Astrocyte of the spinal cord (primary cell): ENCODE measurements at places on chromosomes 2 and 18.

DNA sequence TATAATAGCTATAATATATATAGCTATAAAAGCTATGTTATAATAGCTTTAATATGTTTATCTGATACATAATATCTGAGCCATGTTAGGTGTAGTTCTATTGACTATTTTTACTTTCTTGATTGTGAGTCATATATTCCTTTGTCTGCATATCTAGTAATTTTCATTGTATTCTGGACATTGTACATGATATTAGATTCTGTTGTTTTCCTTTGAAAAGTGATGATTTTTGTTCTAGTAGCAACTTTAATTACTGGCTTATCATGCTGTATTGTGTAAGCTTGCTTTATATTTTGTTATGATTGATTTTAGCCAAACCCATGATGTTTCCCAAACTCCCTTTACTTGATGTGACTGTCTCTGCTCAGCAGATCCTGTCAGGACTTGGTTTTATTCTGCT is 125.7 kb upstream of the TCF4 start:
- DNase-seq, result no peak

DNA sequence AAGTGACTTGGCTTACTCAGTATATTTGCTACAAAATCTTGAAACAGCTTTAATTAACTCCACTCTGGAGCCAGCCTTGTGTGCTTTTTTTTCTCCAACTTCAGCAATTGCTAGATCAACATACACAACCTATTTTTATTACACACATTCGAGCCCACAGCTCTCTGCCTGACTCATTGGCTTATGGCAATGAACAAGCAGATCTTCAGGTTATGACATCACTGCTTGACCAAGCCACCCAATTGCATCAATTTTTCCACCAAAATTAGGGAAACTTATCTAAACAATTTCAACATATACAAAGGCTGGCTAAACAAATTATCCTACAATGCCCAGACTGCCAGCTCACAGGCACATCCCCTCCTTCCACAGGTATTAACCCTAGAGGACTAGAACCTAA is 39.6 kb upstream of the PDK1 start:
- DNase-seq, result peak; percentile 51

DNA sequence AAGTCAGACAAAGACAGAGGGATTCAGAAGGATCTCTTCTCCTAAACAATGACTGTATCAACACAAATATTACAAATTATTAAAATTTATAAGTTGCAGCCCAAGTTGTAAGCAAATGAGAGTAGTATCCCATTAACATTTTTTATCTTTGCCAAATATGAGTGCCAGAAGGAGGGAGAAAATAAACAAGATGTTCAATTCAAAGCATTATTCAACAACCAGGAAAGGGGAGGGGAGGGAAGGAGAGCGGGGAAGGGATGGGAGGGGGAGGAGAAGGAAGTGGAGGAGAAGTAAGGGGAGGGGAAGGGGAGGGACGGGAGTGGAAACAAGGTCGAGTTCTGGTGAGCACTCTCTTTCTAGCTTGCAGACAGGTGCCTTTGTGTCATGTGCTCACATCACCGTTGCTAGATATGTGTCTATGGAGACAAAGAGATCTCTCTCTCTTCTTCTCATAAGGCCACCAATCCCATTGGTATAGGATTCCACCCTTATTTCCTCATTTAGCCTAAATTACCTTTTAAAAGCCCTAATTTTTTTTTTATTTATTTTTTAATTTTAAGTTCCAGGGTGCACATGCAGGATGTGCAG is 679.6 kb upstream of the CHAC2 start:
- no peak for DNase-seq

DNA sequence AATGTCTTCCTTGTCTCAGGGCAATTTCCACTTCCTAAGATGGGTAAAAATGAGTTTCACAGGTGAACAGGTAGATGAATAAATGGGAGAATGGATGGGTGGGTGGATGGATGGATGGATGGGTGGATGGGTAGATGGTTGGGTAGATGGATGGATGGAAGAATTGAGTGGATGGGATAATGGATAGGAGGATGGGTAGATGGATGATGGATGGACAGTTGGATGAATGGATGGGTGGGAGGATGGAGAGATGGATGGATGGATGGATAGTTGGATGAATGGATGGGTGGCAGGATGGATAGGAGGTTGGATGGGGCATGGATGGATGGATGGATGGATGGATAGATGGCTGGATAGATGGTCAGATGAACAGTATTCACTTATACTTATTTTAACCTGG is 90.9 kb downstream of the LRRC30 start:
- DNase-seq, result no peak

- DNase-seq, result no peak
These were observed 23.9 kb downstream of the CTLA4 start for GRCh38 chr2:203891474-203891873.

DNA sequence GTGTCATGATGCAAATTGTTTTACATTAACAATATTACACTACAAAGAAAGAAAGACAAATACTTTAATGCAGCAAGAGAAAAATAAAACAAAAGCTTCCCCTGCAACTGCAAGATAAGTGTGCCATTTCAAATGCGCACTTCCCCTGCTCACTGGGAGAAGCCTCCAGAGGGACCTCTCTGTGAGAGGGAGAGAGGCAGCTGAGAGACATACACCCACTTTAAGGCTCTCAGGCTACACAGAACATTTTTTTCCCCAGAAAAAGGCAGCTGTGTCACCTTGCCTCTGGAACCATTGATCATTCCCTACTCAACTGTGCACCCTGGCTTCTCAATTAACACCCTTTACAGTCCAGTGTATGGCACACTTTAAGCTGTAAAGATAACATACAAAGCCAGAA is 75.2 kb downstream of the DPP4 start:
- DNase-seq, result no peak

GRCh38 chr2:165112789-165113188 is 91.1 kb downstream of the SCN3A start:
- no peak for DNase-seq

DNA sequence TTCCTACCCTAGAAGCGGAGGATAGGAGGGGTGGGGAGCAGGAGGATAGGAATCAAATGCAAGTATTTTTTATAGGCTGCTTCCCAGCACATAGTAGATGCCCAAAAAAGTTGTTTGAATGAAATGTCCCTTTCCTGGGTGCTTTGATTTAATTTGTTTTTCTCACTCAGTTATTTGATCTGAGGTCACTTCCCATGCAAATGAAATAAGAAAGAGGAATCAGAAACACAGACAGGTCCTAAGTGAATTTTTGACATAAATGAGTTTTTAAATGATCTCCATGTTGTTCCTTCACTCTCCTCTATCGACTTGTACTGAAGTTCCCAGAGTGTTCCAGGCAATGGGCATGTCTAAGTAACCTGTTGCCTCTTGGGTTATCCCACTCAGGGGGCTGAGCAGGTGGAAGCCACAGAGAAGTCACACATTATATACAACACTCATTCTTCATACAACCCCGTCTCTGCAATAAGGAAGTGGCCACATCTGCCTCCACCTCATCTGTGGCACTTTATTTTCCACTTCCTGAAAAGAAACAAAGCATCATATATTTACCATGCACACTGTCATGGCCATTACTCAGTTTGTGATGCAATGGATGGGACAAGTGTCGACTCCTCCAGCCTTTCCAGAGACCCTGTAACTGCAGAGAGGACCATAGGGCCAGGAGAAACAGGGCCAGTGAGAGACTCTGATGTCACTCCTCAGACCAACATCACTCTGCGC is 81.9 kb upstream of the ZNF397 start:
- no peak for DNase-seq

- DNase-seq, result no peak
These were observed 28.5 kb upstream of the TNS1 start for GRCh38 chr2:218031261-218031660.

- DNase-seq, result peak; percentile 5
These were observed 77.6 kb upstream of the CRIM1 start for GRCh38 chr2:36277881-36278523.

DNA sequence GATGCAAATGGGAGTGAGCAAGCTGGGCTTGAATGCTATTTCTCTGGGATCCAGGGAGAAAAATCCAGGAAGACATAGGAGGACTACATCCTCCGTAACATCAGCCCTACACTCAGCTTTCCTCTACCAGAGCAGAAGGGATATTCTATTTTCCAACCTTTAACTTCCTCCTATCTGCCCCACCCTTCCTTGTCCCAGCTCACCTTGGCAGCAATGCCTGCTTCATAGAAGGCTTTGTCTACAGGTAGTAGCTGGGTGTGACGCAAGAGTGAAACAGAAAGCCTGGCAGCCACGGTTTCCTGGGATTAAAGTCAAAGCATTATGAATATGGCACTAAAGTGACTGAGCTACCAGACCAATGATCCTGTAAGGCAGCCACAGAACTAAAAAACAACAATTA is 3.9 kb downstream of the KRTCAP3 start:
- DNase-seq, result no peak

- no peak for DNase-seq
These were observed 39.4 kb downstream of the AGAP1 start for GRCh38 chr2:235533198-235533597.

- no peak for DNase-seq
These were observed 856.4 kb downstream of the RNF144A start for GRCh38 chr2:7773362-7774360.

GRCh38 chr2:34738691-34739090 is 1139.6 kb upstream of the FAM98A start:
- DNase-seq, result no peak

DNA sequence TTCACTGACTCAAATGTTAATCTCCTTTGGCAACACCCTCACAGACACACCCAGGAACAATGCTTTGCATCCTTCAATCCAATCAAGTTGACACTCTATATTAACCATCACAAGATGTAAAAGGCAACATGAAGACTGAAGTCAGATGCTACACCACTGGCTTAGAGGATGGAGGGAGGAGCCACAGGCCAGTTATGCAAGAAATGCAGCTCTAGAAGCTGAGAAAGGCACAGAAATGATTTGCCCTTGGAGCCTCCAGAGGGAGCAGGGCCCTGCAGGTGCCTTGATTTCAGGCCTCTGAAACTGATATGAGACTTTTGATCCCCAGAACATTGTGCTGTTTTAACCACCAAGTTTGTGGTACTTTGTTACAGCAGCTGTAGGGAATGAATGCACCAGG is 276.3 kb downstream of the KCNS3 start:
- no peak for DNase-seq

GRCh38 chr2:31191931-31192330 is 25.4 kb downstream of the CAPN14 start:
- no peak for DNase-seq

DNA sequence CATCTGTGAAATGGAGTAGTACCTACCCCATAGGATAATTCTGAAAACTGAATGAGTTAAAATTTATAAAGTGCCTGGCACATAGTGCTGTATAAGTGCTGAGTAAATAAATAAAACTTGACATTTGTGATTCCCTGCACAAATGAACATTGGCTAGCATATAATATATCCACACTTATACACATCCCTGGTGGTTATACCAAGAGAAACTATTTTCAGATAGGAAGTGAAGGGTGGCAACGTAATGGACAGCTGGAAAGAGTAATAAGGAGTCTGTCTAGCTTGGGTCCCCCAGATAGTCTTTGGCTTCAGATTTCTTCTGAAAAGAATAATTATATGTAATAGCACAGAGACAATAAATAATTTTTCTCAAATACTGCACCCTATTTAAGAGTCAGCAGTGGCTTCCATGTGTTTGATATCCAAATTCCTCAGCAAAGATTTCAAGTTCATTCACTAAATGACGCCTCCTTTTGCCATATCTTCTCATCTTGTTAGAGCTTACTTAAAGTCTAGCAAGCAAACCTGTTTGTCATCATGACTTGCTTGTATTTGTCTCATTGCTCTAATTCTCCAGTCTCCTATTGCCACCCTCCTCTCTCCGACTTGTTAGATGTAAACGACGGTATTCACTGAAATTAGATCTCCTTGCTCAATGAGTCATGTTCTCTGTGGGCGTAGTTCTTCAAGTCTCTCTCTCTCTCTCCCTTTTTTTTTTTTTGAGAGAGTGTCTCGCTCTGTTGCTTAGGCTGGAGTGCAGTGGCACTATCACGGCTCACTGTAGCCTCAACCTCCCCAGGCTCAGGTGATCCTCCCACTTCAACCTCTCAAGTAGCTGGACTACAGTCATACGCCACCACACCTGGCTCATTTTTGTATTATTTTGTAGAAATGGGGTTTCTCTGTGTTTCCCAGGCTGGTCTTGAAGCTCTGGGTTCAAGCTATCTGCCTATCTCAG is 8.7 kb upstream of the ADGRF3 start:
- DNase-seq, result peak; percentile 93

DNA sequence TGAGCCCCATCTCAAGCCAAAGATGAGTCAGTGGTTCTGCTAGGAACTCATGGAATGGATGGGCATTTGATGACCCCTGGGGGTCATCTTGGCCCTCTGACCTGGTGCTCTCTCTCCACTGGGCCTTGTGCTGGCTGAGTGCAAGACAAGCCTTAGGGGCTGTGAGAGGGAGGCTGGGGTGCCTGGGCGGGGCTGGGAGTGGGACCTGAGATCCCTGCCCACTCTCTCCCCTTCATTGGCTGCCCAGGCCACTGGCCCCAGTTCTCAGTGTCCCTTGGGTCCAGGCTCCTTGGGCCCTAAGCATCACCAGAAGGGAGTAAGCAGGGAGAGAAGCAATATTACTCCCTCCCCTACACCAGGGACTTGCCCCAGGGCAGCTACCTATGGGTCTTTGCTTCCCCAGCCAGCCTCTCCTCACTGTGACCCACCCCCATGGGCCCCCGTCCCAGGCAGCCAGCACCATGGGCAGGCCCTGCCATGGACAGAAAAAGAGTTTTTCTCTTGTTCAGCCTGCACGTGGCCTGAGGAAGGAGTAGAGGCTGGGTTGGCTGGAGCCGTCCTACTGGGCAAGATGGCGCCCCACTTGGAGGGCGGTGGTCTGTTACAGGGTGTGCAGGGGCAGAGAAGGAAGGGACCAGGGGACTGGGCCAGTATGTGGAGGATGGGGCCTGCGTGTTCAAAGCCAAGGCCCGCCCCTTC is 33.6 kb downstream of the ATOH8 start:
- DNase-seq, result no peak

DNA sequence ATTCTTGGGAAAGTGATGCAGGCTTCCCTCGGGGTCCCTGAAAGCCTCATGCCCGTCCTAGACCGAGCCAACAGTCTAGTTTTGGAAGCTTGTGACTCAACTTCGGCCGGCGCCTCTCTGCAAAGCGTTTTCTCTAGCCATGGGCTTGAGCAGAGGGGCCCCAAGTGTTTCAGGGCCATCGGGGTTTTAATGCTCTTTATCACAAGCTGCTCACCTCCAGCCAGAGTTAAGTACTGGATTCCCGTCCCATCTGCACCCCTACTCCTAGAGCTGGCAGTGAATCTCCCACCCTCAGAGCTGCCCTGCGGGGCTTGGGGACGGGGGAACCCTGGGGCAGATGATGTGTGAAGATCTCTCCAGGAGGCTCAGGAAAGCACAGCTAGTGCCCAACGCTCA is 7.3 kb downstream of the RAX start:
- DNase-seq, result no peak

DNA sequence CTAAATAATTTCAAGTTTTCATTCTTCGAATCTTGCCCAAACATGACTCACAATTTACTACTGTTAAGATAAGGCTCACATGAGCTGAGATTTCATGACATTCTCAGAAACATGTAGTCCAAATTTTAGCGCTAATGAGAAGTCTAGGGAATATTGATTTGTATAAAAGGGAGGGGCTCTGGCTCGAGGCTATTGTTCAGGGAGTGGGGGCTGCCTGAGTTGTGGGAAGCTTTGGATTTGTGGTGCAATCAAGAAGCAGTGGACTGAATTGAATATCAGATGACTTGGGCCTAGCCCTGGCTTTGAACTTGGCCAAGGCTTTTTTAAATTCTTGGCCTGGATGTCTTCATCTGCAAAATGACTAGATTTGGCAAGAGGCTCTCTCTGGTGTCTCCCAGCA is 674.9 kb upstream of the FANCL start:
- no peak for DNase-seq
